ENCODE measurements at places on chromosomes 16 and 17. TPM values are rescaled to one million over a fixed set of nuclear protein-coding genes. Genes with fewer than 3 reads are reported as not detected.

DNA sequence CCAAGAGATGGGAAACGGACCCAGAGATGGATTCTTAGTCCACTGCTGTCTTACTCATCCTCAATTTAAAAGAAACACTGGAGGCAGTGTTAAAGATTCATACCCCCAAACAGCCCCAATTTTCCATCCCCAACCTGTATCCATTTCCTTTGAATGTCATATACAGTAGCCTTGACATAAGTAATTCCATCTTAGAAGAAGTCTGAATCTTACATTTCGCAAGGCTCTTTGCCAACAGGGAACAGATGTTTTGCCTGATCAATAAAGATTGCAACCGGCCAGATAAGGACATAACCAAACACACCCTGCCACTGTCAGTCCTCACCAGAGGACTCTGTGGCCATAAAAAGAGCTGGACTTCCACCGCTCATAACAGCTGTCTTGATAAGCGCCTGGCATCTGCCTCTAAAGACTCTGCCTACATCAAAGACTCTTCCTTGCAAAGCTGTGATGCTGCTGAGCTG, 59.0 kb upstream of the MED9 start:
- H3K27me3 ChIP-seq: peaks cover 3% of the 10 kb centered on the region
- no peak overlapping the region for H3K27ac ChIP-seq
- peaks cover 18% of the 10 kb centered on the region for H3K4me1 ChIP-seq
- H3K4me3 ChIP-seq: no peak overlapping the region
- no peak for DNase-seq
- no peaks in the 10 kb centered on the region for H3K36me3 ChIP-seq

Gene C17orf50
- total RNA-seq: not detected

- no peak overlapping the region for H3K4me3 ChIP-seq
- no peak overlapping the region for H3K27ac ChIP-seq
- no peaks in the 10 kb centered on the region for H3K36me3 ChIP-seq
- no peaks in the 10 kb centered on the region for H3K4me1 ChIP-seq
Observed at GRCh38 chr16:17759451-17760390, 289.0 kb upstream of the XYLT1 start.

Gene NIP7
- total RNA-seq: 84.8 TPM

- H3K4me1 ChIP-seq: peaks cover 22% of the 10 kb centered on the region
- H3K4me3 ChIP-seq: peak overlapping the region; percentile 35
- no peak for DNase-seq
- H3K36me3 ChIP-seq: peaks cover 12% of the 10 kb centered on the region
- no peak overlapping the region for H3K27ac ChIP-seq
Observed at GRCh38 chr17:39208893-39209292, 8.8 kb downstream of the RPL19 start.

DNA sequence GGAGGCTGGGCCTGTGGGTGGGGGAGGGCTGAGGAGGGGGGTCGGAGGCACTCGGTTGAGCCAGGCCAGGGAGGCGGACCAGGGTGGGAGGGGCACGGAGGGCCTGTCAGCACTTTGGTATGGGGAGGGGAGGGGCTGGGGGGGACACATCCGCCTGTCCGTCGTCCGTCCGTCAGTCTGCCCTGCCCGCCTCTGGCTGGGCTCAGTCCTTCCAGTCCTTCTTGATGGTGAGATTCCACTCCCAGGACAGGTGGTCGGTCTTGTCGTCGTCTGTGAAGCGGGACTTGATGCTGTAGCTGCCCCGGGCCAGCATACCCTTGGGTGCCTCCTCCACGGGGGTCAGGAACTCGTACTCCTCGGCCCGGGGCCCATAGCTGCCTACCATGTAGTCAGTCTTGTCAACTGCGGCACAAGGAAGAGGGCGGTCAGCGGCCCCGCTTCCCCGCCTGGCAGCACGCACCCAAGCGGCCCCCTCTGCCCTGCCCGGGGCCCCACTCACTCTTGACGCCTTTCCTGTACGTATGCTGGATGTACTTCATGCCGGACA, 2.4 kb downstream of the ARHGDIA start:
- no peaks in the 10 kb centered on the region for H3K27me3 ChIP-seq
- peak overlapping the region; percentile 92 for H3K4me3 ChIP-seq
- peak overlapping the region; percentile 91 for H3K27ac ChIP-seq
- no peak for DNase-seq
- peaks cover 34% of the 10 kb centered on the region for H3K4me1 ChIP-seq

Gene RAB26
- total RNA-seq: 0.83 TPM

GRCh38 chr17:45740553-45741330, 43.4 kb upstream of the CRHR1 start:
- H3K27ac ChIP-seq: no peak overlapping the region
- no peaks in the 10 kb centered on the region for H3K4me1 ChIP-seq

Measured in activated CD4-positive, alpha-beta T cell treated with anti-CD3 and anti-CD28 coated beads, Interleukin-2, amount 10 ng/mL, durations not matched to agents 24 days and 14 days (primary cell).